ENCODE measurements at places on chromosomes 3 and 15. TPM values are rescaled to one million over a fixed set of nuclear protein-coding genes. Genes with fewer than 3 reads are reported as not detected.

Gene GPR27
- total RNA-seq, result 0.63 TPM

Gene NPAP1
- total RNA-seq, result not detected

Gene TLR9
- total RNA-seq, result not detected

Gene IL12A
- not detected for total RNA-seq

Gene SCAMP5
- 24.1 TPM for total RNA-seq

Gene CCDC66
- 23.4 TPM for total RNA-seq

Gene SLC9C1
- not detected for total RNA-seq

Gene EEF1AKMT4
- 4.5 TPM for total RNA-seq

Gene NSUN3
- 11.8 TPM for total RNA-seq

Gene P2RY14
- total RNA-seq, result not detected

Gene CMSS1
- 38.5 TPM for total RNA-seq

Gene TARS3
- total RNA-seq, result 15.8 TPM

Gene SGO1
- 2.7 TPM for total RNA-seq

Gene CTXN2
- not detected for total RNA-seq

Gene PRICKLE2
- total RNA-seq, result 24.7 TPM

Gene DMXL2
- total RNA-seq, result 27.4 TPM

Gene PIERCE2
- total RNA-seq, result 3.0 TPM

Gene RASA2
- total RNA-seq, result 8.4 TPM

Gene ACSBG1
- not detected for total RNA-seq
